ENCODE measurements at places on chromosomes 3 and 15.
A peak's percentile ranks its signal among the peaks of the same experiment; 100 is the strongest.

GRCh38 chr3:124137216-124137615 is 145.3 kb upstream of the ROPN1 start:
- DNase-seq: no peak

DNA sequence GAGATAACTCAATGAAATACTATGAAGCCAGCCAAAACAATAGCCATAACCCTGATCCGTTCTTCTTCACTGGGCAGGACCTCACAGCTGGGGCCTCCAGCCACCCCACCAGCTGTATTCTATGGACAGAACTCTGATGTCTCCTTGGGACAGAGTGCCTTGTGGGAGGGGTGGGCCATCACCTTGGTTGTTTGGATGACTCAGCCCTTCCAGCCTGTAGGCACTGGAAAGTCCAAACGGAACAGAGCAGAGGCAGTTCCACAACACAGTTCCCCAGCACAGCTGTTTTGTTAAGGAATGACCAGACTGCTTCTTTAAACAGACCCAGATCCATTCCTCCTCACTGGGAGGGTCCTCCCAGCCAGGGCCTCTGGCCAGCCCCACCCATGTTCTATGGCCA is 31.9 kb upstream of the ZBED2 start:
- no peak for DNase-seq

DNA sequence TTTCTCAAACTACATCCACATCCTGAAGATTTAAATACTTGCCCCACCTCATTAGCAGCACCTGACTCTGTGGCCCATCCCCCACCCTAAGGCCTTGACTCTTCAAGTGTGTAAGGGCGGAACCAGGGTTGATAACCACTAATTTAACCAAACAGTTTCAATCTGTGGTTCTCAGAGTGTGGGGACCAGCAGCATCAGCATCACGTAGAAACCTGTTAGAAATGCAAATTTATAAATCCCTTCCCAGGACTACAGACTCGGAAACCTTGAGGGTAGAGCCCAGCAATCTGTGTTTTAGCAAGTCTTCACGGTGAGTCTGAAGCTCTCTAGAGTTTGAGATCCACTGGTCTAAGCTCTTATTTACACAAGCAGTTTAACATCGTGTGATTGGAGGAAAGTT is 12.4 kb downstream of the GNB4 start:
- no peak for DNase-seq

GRCh38 chr3:73353649-73354217 is 271.0 kb downstream of the PDZRN3 start:
- DNase-seq: no peak

GRCh38 chr15:83474578-83474977 is 27.4 kb downstream of the SH3GL3 start:
- no peak for DNase-seq

DNA sequence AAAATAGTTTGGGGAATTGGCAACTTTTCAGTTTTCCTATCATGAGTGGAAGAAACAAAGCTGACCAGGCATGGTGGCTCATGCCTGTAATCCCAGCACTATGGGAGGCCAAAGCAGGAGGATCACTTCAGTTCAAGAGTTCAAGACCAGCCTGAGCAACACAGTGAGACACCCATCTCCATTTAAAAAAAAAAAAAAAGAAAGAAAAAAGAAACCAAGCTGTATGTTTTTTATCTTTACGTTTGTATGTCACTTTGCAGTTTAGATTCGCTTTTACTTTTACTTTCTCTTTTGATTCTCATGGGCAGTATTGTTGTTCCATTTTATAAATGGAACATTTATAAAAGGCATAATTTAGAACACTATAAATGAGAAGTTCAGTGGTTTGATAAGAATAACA is 31.2 kb upstream of the TNIK start:
- no peak for DNase-seq

- DNase-seq: no peak
These were observed 44.5 kb downstream of the GBE1 start for GRCh38 chr3:81716870-81717509.

DNA sequence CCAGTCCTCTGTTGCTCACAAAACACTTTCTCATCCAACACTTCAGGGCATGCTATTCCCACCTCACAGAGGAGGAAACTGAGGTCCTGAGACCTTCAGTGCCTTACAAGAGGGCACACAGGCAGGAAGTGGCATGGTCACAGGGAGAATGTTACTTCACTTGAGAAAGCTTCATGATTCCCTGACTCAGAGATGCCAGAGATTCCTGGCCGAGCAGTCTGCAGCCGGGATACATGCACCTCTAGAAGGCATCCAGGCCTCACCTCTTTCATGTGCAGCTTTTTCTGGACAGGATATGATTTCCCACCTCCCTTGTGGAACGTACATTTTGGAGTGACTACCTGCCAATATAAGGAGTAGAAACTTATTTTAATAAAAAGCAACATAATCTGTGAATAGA is 2.8 kb upstream of the SST start:
- DNase-seq: no peak

DNA sequence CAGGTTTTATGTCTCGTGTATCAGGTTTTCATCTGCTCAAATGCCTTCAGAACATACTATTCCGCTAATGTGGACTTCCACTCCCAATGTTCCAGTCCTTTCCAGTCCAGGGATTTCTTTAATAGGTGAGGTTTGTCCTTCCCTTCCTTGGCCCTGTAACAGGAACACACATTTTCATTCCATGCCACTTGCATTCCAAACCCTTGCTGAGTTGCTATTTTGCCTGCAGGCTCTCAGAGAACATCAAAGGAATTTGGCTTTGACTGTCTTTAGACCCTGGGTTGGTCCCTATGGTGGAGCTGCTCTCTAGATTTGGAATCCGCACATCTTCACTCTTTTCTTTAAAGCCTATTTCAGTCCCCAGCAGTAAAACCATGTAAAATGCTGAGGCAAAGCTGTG is 12.3 kb upstream of the ALCAM start:
- DNase-seq: no peak

DNA sequence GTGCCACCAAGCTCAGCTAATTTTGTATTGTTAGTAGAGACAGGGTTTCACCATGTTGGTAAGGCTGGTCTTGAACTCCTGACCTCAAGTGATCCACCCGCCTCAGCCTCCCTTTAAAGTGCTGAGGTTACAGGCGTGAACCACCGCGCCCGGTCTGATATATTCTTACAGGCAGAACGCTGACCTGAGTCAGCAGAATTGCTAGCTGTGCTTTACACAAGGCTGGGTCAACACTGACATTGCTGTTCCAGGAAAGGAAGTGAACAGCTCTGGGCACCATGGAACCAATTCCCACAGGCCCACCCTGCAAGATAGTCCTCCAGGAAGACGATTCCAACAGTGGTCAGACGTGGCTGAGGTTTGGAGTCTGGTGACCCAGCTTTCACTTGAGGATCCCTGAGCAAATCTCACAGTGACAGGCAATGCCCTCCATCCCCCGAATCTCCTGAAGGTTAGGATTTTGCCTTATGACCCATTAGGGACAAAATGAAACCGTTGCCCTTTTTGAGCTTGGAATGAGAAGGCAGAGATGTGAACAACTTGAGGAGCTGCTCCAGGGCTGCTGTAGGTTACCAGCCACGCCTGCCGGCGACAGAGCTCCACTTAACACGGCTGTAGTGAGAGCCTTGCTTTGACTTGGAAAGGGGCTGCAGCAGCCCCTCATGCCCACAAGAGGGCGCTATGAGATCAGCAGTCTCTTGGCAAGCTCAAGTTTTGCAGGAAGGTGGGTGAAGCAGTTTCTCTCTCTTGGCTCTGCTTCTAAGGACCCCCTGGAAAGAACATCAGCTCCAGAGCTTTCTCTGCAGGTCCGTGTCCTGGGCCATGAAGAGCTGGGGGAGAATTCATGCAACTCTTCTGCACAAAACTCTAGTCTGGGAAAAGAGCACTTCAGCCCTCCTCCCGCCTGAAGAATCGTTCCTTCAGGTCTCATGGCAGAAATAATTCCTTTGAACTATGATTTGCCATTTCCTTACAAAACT is 74.1 kb downstream of the SENP2 start:
- peak; percentile 35 for DNase-seq

DNA sequence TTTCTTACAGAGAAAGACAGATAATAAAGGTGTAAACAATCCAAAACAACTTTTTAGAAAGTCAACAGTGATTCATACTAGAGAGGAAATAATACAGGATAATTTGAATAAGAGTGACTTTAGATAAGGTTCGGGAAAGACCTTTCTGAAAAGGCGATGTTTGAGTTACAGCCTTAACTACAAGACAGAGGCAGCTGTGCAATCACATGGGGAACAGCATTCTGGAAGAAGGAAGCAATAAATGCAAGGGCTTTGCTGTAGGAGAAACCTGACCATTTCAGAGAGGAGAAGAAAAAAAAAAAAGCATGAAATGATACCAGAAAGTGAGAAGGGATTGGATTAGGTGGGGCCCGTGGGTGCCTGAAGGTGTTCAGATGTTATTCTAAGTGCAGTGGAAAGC is 200.6 kb upstream of the ATP11B start:
- DNase-seq: no peak

DNA sequence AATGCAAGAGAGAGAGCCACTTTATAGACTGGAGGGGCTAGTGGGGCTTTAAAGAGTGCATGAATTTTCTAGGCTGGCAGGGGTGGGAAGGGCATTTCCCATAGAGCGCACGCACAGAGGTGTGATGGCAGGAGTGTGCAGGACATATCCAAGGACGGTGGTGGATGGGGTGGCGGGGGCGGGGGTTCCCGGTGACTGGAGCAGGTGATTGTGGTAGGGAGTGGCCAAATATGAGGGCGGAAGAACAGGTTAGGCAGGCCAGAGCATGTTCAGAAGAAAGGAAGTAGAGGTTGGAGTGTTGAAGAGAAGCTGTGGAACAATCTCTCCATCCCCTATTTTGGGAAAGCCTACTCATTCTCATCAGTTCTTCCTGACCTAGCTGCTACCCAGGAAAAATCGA is 18.1 kb downstream of the FAM81A start:
- no peak for DNase-seq

DNA sequence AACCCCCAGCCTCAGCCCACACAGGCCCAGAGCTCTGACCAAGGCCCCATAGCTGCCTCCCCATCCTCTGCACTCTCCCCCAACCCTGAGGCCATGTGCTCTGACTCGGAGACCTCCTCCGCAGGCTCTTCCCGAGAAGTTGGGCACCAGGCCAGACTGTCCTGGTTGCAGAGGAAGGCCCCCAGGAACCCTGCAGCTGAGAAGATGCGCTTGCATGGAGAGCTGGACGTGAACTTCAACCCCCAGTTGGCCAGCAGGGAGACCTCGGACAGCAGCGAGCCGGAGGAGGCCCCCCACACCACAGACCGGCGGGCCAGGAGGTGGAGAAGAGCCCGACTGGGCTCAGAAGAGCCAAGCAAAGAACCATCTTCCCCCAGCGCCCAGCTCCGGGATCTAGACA is 119.5 kb upstream of the EIF1B start:
- DNase-seq: no peak

DNA sequence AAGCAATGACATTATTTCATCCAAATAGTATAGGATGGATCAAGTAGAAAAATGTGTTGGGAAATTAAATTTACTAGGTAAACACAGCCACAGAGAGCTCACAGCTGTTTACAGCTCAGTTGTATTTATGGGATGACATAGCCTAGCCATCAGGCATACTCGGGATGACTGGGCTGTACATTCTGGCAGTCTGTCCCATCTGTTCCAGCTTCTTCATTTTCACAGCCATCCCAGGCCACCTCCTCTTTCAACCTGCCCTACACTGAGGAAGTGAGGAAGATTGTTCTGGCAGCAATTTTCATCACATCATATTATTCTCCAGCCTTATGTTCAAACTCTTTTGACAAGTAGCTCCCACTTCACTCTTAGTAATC is 98.4 kb upstream of the PFN2 start:
- DNase-seq: no peak

DNA sequence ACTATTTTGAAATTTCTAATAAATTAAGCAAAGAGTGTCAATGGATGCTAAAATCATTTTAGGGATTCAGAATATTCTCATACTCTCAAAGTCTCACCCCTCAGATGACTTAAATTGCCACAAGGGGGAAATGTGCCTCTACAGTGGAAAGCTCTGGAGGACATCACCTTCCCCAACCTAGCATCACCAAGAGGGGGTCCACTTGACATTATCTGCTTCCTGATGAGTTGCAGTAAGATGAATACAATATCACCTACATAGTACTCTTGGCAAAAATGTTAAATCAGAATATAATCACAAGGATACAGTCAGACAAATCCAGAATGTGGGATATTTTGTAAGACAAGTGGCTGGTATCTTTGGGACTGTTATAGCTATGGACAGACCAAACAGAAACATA is 290.1 kb downstream of the MFSD1 start:
- DNase-seq: no peak

DNA sequence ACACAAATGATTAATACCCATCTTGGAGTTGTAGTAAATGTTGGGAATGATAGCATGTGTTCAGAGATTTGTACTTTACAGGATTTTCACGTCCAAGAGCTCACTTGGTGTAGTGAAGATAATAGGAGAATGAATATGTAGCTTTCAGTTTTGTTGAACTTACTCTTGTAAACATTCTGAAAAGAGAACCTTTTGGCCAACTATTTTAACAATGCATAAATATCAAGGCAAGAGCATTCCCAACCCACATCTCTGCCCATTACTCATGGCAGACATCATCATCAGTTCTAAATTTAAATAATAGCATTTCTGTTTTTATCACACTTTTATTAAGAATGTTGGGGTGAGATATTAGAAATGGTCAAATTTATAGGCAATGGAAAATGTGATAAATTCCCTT is 465.2 kb upstream of the TPRG1 start:
- DNase-seq: no peak

DNA sequence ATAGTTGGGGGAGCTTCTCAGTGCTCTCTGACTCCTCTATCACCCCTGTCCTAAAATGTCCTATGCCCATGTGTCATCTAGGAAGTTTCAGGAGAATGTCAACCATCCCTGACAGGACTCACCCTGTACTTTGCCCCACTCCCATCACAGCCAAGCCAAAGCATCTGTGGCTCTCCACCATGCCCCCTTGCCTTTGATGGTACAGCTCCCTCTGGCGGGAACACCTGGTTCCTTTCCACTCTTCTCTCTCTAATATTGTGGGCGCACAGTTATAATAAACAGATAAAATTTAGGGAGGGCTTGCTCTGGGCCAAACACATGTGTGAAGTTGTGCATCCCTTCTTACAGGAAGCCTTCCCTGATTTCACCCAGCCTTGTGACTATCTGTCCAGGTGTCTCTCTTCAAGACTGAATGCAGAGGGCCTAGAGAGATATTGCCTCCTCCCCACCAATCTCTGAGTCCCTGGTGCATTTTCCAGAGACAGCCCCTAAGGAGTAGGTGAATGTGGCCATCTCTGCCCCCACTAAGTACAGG is 62.8 kb downstream of the ISG20 start:
- peak; percentile 7 for DNase-seq

DNA sequence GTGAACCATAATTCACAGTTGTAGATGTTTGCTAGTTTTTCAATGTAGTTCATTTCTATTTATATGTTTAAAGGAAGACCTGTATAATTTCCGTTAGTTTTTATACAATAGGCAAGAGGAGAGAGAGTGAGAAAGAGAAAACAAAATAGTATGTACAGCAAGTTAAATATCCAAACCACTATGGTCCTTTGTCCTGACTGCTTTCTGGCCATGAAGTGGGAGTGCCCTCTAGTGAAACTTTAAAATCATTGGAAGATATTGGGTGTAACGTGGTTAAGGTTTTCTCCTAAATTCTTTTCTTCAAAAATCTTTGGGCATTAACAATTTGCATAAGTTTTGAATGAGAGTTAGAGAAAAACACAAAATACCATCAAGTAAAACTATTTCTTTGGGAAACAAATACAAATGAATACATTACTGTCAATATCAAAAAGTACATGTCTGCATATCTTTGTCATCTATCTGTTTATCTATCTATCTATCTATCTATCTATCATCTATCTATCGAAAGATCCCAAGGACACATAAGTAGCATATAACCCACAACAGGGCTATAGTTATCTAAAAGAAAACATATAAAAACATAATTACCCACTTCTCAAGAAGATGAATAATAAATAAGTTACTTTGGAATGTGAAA is 534.6 kb upstream of the ATP11B start:
- DNase-seq: no peak
